Retina (tissue), 1 donor: ENCODE measurements at places on chromosomes 1 and 21.

DNA sequence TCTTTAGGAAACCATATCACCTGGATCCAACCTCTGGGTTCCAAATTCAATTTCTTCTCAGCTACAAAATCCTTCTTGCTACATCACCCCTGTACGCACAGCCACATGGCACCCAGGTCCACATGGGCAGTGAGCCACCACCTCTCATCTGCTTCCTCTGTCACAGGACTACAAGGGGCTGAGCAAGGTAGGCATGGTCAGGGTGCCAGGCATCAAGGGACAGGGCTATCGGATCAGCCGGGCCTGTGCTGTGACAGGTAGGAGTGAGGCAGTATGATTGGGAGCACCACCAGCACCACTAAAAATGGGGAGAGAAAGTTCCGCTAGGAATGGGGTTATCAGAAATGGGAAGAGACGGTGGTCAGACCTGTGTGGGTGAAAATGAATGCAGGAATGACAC is 29.4 kb downstream of the S100A6 start:
- no peak for DNase-seq

DNA sequence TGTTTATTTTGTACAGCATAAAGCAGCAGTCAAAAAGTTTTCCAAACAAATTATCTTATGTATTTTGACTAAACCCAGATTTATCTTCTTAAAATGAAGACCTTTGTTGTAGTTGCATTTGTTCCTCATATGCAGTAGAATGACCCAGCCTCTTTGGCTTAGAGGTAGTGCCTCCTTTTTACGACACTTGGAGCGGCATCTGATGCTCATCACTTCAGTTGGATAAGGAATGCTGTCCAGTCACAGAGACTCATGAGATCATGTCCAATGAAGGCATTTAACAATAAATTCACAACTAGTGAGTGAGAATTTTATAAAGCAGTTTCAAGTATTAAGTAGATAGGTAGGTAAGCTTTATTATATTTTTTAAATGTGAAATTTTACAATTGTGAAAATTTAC is 35.2 kb downstream of the PTPRC start:
- no peak for DNase-seq

DNA sequence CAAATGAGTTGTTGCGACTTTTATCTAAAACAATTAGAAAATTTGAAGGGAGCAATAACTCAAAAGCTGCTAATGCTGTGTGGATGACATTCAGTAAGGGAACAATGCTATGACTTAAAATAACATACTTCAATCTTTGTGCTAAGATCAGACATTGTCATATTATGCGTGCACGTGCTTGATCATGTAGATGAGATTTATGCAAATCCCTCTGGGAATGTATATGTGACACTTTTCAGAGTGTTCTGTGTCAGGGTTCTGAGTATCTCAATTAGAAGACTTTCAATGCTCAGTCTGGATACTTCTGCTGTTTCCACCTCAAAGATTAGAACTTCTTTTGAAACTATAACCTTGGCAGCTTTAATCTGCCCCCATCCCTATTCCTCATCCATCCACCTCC is 18.6 kb upstream of the POU2F1 start:
- DNase-seq = no peak

GRCh38 chr1:15099441-15100120 is 54.0 kb upstream of the TMEM51 start:
- DNase-seq = no peak

DNA sequence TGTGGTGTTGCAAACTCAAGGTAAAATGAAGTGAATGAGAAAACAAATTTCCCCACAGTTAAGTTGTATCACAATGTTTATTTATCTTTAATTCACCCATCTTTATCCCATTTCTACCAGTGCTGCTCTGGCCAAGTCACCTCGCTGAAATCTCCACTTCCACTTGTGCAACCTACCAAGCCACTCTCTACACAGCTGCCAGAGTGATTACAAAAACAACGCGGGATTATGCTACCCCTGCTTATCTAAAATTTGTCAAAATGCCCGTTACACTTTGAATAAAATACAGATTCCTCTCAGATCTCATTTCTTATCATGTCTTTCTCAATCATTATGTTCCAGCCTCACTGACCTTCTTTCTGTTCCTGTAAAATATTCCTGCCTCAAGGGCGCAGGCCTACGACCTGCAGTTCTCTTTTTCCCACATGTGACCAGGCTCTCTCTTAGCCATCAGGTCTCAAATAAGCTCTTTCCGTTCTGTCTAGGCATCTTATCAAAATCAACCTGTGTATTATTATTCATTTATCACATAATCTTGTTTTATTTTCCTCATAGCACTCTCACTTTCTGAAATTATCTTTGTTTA is 95.6 kb downstream of the NTMT2 start:
- DNase-seq = no peak

GRCh38 chr1:13763991-13764390 is 64.0 kb downstream of the PRDM2 start:
- DNase-seq = no peak

DNA sequence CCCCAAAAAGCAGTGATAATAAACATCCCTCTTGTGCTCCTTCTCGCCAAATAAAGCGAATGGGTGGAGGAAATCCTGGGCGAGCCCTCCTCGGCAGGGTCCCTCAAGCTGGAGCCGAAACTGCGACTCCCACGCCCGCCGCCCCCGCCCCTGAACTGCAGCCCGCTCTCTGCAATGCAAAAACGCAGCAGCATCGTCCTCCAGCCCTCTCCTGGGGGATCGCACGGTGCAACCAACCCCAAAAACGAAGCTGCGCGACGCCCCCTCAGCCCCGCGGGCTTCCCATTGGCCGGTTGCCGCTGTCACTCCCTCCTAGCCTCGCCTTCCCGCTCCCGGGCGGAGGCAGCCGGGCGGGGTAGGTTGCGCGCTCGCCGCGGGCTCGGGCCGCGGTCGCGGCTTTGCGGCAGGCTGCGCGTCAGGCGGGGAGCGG is at the start of gene TMCC2:
TMCC2 (plus strand) TSS at position 363 of the 430 bp plus-strand sequence. CDS start 619 bp downstream, outside the sequence.
- DNase-seq = peak; percentile 95

- DNase-seq = no peak
Measured at GRCh38 chr1:24966724-24967346, 36.8 kb upstream of the RUNX3 start.

GRCh38 chr1:182335771-182336566 is 55.6 kb downstream of the GLUL start:
- DNase-seq = no peak

DNA sequence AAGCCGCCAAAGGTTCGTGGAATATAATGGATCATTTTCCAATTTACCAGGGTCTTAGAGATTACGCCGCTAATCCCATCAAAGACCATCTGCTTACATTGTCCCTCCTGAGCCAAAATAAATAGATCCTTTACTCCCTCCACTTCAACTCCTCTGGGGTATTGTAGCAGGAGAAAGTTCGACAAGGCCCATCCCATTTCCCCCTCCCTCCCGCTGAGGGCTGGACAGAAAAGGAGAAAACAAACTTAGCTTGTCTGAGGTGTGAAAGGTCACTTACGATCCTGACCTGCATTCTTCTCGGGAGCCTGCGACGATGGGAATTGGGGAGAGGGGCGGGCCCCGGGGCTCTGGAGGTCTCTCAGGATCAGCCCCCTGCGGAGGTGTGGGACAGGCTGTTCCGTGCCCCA is 60.8 kb downstream of the MEF2D start:
- DNase-seq = no peak

DNA sequence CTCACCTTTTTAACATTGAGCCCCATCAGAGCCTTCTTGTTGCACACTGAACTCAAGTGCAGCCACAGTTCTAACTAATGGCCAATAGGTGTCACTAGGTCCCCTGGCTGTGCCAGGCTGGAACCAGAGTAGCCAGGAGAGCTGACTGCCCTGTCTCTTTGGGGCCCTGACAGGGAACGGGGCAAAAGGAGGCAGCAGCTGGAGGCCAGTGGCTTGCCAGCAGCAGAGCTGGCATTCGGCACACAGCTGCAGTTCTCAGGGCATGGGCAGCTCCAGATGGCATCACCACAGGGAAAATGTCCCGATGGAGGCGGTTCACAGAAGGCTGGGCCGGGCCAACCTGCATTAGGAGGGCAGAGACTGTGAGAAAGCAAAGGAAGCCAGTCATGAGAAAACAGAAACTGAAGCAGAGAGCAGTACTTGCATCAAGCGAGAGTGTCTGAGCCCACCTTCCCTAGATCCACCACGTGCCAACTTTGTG is 188.6 kb downstream of the FCRL5 start:
- DNase-seq = peak; percentile 10

GRCh38 chr21:21085206-21085605 is 87.0 kb downstream of the NCAM2 start:
- DNase-seq = no peak

- no peak for DNase-seq
Measured at GRCh38 chr1:69519006-69519405, 48.7 kb upstream of the LRRC7 start.

DNA sequence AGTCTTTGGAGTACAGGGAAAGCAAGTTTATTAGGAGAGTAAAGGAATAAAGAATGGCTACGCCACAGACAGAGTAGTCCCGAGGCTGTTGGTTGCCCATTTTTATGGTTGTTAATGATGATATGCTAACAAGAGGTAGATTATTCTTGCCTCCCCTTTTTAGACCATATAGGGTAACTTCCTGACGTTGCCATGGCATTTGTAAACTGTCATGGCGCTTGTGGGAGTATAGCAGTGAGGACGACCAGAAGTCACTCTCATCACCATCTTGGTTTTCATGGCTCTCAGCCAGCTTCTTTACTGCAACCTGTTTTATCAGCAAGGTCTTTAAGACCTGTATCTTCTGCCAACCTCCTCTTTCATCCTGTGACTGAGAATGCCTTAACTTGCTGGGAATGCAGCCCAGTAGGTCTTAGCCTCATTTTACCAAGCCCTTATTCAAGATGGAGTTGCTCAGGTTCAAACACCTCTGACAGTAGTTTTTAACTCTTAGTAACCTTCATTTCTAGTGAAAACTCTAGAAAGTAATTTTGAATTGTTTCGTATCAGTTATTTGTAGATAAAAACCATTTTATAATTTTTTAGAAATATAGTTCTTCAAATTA is 26.2 kb downstream of the TCP10L start:
- no peak for DNase-seq

GRCh38 chr1:100391675-100392074 is 39.4 kb downstream of the CDC14A start:
- no peak for DNase-seq

- DNase-seq = no peak
Measured at GRCh38 chr1:56780128-56780750, 39.0 kb downstream of the FYB2 start.

GRCh38 chr1:119870917-119871596 is 25.3 kb downstream of the ADAM30 start:
- DNase-seq = peak; percentile 80

GRCh38 chr1:192609110-192610079 is 26.6 kb upstream of the RGS13 start:
- no peak for DNase-seq

DNA sequence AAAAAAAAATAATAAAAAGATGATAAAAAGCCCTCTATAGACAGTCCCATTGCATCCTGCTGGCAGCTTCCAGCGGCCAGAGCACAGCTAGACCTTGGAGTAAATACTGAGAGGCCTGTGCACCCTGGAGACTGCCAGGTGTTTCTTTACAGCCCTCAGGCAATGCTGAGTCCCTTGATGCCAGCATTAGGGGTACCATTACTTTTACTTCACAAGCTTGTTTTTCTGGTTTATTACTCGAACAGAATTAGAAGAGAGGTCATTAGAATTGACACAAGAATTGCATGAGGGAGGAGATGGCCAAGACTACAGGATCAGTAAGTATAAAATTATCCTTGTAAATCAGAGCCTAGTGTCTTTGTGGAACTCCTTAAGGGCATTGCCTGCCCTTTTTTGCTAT is 43.6 kb downstream of the AKNAD1 start:
- DNase-seq = no peak
